ENCODE measurements at places on chromosomes 4 and X.

DNA sequence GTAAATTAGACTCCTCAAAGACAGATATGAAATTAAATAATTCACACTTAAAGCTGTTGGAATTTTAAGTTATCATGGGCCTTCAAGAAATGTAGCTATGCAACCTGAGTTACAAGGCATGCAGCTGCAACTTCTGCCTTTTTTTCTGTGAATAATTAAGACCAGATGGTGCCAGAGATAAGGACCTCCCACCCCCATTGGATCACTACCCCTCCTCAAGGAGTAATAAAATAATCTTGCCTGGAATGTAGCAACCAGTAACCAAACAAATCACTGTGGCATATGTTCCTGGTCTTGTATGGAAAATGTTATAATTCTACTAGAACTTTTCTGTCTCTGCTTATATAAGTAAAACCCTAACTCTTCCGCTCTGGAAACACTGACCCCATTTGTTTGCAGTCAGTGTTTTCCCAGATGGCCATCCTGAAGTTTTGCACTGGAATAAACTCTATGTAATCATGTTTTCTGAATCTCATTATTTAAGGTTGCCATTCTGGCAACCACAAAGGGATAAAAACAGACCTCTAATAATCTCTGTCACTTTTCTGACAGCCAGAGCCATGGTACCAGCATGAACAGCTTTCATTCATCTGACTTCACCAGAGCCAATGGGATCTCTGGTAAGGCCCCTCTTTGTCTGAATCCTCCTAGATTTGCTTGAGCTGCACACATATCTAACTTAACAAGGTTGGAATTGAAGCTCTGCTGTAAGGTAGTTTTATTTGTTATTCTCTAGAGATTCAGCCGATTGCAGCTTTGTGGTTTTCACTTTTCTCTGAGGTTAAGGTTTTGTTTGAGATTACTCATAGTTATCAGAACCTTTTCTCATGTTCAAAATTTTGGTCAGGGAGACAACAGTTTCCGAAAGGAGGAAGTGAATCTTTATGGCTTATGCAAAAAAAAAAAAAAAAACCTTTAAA lies 274.6 kb downstream of the NAF1 start:
- DNase-seq = no peak

- no peak for DNase-seq
Observed at GRCh38 chr4:7703688-7704087, 236.0 kb downstream of the AFAP1 start.

DNA sequence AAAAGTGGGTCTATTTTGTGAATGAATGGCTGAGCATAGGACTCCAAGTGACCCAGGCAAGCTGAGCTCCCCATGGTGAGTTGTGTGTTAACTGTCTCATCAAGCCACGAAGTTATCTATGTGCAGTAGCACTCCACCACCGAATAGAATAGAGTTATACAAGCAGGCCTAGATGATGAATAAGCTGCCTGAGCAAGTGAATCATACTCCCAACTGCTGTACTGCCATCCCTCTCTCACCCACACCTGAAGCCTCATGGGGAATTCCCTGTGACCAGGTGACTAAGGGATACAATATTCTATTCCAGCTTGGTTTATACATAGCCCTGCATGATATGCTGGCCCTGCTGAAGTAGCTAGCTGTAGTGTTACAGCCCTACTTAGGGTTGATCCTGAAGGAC lies 38.7 kb downstream of the KDM5C start:
- no peak for DNase-seq

GRCh38 chrX:75784680-75785491 lies at the start of gene MAGEE2:
MAGEE2 (minus strand) TSS chrX:75785254; CDS start chrX:75785051, 203 bp downstream.
- no peak for DNase-seq

- DNase-seq = no peak
Observed at GRCh38 chrX:72644946-72645345, 69.2 kb downstream of the PHKA1 start.

DNA sequence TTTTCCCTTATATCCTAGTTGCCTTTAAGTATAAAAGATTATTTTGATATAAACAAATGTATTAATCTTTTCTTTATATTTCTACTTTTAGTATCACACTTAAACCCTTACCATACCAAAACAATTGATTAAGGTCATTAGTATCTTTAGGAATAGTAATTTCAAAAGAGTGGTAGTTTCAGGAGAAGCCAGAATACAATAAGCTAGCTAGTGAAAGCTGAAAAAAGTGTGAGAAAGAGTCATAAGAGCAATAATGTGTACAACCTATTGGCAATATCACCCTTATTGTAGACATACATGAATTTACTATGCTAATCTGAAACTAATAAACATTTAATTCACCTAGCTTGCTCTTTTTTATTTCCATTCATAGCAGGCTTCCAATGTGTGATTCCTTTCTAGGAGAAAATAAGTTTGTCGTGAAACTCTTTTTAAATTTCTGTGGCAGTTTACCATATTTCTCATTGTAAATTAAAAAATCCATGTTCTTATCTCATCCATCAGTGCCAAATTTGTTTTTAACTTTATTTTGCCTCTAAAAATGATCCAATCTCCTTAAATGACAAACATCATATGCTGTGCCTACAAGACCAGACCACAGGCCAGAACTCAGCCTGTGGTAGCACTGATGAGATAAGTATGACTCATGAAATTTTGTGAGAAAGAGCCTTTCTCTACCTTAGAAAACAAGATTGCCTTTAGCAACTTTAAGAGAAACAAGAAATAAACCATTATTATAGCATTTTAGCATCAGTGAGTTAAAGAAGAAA lies 8.1 kb downstream of the NEK1 start:
- no peak for DNase-seq

GRCh38 chr4:170420255-170420693 lies 330.5 kb upstream of the AADAT start:
- peak; percentile 6 for DNase-seq

DNA sequence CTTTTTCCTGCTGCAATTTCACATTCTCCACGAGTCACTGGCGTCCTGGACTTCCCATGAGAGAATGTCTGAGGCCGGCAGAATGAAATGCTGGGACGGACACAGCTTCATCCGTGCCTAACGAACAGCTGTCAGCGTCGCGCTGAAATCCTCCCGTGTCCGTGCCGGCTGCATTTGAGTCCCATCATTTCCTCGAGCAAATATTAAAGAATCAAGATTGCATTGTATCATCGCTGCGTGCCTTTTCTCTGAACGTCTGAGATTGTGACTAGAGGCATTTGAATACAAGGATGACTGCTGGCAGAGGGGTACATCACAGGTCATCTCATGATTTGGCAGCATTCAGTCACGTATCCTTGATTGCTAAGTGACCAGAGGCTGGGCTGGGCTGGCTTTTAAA lies 279.9 kb downstream of the ASMT start:
- no peak for DNase-seq

- no peak for DNase-seq
Observed at GRCh38 chrX:56130031-56130430, 102.1 kb upstream of the KLF8 start.

- DNase-seq = no peak
Observed at GRCh38 chr4:1244978-1245471, 3.9 kb downstream of the CTBP1 start.

- DNase-seq = no peak
Observed at GRCh38 chrX:19670321-19670750, 155.0 kb upstream of the MAP3K15 start.

DNA sequence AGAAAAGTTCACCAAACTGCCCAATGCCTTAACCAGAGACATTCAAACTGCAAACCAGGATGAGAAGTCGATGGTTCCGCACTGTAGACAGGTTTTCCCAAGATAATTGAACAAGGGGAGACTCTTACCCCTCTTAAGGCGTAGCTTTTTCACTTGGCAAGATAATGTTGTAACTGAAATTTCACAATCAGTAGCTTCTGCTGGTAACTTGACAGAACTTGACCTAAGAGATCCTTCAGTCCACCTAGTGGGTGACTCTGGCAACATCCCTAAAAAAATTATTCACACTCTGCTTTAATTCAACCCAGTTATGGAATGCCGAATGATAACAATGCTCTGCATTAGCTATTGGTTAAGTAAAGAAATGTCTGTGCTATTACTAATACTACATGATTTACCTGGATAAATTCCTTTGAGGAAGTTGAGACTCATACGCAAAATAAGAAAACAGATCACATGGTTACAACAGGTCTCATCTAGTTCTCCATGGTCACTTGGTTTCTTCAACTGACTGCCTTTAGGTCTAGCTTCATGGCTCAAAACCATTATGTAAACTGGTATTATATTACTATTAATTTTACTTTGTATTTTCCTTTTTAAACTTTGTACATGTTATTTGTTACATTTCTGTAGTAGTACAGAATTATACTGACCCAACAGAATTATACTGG lies 9.1 kb downstream of the ELF2 start:
- no peak for DNase-seq

GRCh38 chrX:73490661-73491060 lies 43.8 kb downstream of the CDX4 start:
- no peak for DNase-seq

DNA sequence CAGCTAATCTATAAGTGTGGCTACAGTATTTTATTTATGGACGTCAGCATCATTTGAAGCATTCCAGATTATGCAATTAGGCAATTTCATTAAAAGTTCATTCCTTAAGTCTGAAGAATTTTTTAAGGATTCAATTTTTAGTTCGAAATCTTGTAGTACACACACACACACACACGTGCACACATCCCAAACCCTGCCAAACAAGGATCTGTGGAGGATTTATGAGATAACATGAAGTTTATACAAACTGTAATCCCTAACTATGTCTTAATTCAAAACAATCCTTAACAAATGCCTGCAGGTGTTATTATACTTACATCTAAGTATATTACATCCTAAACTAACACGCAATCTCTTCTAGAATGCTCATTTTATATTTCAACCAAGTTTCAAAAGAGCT lies 105.8 kb downstream of the ELOVL6 start:
- DNase-seq = no peak

GRCh38 chr4:38764277-38764676 lies 18.5 kb downstream of the TLR10 start:
- no peak for DNase-seq

DNA sequence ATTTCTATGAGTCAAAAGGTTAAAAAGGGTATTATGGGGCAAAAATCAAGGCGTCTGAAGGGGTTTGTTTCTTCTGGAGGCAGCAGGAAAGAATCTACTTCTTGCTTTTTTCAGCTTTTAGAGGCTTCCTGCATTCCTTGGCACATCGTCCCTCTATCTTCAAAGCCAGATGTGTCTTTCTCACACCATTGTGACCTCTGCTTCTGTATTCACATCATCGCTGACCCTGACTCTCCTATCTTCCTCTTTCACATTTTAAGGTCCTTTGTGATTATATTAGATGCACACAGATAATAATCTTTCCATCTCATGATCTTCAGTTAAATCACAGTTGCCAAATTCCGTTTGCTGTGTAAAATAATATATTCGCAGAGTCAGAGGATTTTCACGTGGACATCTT lies 112.7 kb downstream of the PPP4R3C start:
- DNase-seq = no peak

DNA sequence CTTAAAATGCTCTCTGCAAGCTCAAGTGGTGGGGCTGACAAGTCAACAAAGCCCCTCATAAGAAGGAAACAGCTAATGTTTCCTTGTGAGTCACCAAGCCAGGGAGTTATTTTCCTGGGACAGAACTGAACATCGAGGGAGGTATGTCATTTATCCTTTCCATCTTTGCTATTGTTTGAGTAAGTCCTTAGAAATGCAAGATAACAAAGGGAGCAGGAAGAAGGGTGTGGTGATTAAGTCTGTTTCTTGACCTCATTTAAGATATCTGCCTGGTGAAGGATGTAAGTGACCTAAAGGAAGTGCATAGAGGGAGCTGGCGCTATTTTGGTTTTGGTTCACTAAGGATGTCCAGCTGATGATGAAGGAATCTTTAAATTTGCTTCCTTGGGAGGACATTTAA lies 39.9 kb downstream of the ATG4A start:
- no peak for DNase-seq

DNA sequence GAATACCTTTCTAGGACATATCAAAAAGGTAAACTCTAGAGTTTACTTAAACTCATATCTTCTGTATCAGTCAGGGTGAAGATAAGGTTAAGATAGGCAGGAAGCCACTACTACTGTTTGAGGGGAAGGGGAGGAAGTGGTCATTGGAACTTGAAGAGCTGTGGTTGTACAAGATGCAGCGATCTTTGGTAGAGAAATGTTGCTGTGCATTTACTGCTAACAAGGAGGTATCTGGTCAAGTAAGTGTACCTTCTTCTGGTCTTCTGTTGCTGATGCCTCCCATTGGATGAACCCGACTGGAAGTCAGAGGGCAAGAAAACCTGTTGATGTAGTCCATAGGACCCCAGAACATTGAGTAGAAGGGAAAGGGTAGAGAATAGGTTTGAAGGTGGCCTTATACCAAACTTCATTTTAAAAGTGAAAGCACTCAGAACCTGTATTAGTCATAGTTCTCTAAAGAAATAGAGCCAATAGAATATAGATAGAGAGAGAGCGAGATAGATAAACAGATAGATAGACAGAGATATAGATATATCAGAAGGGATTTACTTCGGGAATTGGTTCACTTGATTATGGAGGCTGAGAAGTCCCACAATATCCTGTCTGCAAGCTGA lies 47.9 kb upstream of the TSPAN5 start:
- no peak for DNase-seq

- peak; percentile 47 for DNase-seq
Observed at GRCh38 chr4:155392481-155393184, 15.9 kb upstream of the MAP9 start.

DNA sequence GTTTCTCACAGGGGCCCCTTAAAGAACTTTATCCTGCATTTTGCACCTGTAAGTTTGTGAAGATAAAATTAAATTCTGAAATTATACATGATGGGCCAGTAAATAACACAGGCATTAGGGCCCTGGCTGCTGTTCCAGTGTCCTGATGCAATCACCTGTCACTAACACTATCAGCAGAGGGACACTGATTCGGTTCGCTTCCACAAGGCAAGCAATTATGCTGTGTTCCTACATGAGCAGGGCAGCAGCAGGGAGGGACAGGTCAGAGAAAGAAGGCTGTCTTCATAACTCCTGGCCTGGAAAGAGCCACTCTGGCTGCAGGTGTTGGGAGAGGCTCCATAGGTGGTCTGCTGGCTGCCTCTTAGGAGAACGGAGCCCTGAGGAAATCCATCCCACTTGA lies 487.3 kb downstream of the MID1IP1 start:
- DNase-seq = no peak

GRCh38 chr4:793093-793861 lies 32.7 kb downstream of the CPLX1 start:
- DNase-seq = no peak

DNA sequence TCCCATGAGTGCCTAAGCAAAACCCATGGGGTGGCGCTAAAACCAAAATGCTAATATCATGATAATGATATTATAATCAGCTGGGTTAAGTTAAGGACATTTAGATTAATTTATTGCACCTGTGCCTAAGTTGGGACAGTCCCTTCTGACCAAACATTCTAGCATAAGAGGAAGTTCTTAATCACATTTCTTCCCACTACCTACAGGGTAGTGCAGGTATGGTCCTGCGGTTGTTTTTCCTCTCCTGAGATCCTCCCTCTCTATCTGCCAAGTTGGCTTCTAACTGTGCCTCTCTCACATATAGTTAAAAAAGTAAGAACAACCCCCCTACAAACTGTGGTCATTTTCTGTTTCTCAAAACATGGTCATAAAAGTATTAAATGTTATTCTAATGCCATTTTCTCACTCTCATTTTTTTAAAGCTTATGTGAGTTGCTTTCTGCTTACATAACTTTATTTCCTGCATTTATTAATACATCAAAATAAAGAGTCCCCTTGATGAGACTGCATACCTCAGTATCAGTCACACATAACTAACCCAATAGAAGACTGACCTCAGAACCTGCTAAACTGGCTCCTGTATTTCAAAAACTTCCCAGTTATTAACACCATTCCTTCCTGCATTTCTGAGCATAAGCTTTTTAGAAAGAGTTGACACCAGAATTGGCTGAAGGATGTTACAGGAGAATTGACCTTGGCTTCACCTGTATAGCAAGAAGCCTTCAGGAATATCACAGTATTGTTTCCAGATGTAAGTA lies 1332.5 kb downstream of the FSTL5 start:
- DNase-seq = no peak
